Glomerular endothelial cell (primary cell): ENCODE measurements at places on chromosomes 4 and X. TPM values are rescaled to one million over a fixed set of nuclear protein-coding genes. Genes with fewer than 3 reads are reported as not detected.

The ARHGAP36 gene
- total RNA-seq, result not detected in 2 replicates

The THAP9 gene
- total RNA-seq, result 1.4 and 2.3 TPM in 2 replicates

The KIF4A gene
- 4.5 and 6.3 TPM in 2 replicates for total RNA-seq

The UCP1 gene
- not detected in 2 replicates for total RNA-seq

The ZCCHC12 gene
- 0.29 TPM in 1 of 2 replicates, not detected in the other for total RNA-seq

The CT45A2 gene
- not detected in 2 replicates for total RNA-seq

The CT45A1 gene
- not detected in 2 replicates for total RNA-seq

The UGT2B11 gene
- total RNA-seq, result not detected in 2 replicates

The UGT2B15 gene
- not detected in 2 replicates for total RNA-seq

The CLCN3 gene
- 39.4 and 45.1 TPM in 2 replicates for total RNA-seq

The SPINK2 gene
- total RNA-seq, result not detected in 2 replicates

The NDUFA1 gene
- 64.1 and 69.8 TPM in 2 replicates for total RNA-seq

The PDGFRA gene
- 1.1 and 3.2 TPM in 2 replicates for total RNA-seq

The P2RY8 gene
- total RNA-seq, result 0.05 and 0.23 TPM in 2 replicates

The CPEB2 gene
- total RNA-seq, result 14.9 and 27.8 TPM in 2 replicates

The NOX1 gene
- not detected in 2 replicates for total RNA-seq

The CWH43 gene
- total RNA-seq, result not detected in 2 replicates

The GPR119 gene
- total RNA-seq, result not detected in 2 replicates

The PHEX gene
- total RNA-seq, result 0.41 and 1.2 TPM in 2 replicates

The NLRP2B gene
- not detected in 2 replicates for total RNA-seq

The RIBC1 gene
- 2.3 TPM in 1 of 2 replicates, not detected in the other for total RNA-seq

The PASD1 gene
- not detected in 2 replicates for total RNA-seq

The TAF7L gene
- total RNA-seq, result 0.35 and 1.7 TPM in 2 replicates

The XPNPEP2 gene
- total RNA-seq, result not detected in 2 replicates

The SPANXD gene
- total RNA-seq, result not detected in 2 replicates

The BEX5 gene
- 0.47 TPM in 1 of 2 replicates, not detected in the other for total RNA-seq

The NDP gene
- 0.15 and 0.35 TPM in 2 replicates for total RNA-seq

The DRD5 gene
- not detected in 2 replicates for total RNA-seq

The SSX2 gene
- total RNA-seq, result not detected in 2 replicates

The RAB40A gene
- total RNA-seq, result 0.12 TPM in 1 of 2 replicates, not detected in the other

The PRAF2 gene
- 14.1 and 34.1 TPM in 2 replicates for total RNA-seq

The DCAF12L2 gene
- 0.10 TPM in 1 of 2 replicates, not detected in the other for total RNA-seq

The SRPK3 gene
- total RNA-seq, result 0.34 TPM in 1 of 2 replicates, not detected in the other

The DUX4 gene
- not detected in 2 replicates for total RNA-seq

The SMR3B gene
- not detected in 2 replicates for total RNA-seq

The SPP1 gene
- total RNA-seq, result 6.7 and 33.4 TPM in 2 replicates

The ARAP2 gene
- 0.58 and 1.4 TPM in 2 replicates for total RNA-seq

The CYLC1 gene
- total RNA-seq, result not detected in 2 replicates
